ENCODE measurements at places on chromosomes 13 and 19.

- DNase-seq, result no peak
Observed at GRCh38 chr19:29273000-29273640, 60.2 kb upstream of the UQCRFS1 start.

DNA sequence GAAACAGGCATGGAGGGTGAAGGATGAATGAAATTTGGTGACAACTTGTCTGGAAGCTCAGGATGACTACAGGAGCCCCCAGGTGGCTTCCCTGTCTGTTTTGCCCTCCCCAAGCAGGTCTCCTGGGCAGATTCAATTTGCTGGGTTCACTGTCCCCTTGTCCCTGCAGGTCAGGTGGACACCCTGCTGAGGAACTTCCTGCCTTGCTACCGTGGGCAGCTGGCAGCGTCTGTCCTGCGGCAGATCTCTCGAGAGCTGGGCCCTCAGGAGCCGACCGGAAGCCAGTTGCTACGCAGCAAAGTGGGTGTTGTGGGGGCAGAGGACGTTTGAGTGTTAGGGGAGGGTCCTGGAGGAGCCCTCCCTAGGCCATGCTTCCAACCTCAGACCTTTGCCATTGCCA, 19.1 kb downstream of the PGLS start:
- DNase-seq, result no peak

DNA sequence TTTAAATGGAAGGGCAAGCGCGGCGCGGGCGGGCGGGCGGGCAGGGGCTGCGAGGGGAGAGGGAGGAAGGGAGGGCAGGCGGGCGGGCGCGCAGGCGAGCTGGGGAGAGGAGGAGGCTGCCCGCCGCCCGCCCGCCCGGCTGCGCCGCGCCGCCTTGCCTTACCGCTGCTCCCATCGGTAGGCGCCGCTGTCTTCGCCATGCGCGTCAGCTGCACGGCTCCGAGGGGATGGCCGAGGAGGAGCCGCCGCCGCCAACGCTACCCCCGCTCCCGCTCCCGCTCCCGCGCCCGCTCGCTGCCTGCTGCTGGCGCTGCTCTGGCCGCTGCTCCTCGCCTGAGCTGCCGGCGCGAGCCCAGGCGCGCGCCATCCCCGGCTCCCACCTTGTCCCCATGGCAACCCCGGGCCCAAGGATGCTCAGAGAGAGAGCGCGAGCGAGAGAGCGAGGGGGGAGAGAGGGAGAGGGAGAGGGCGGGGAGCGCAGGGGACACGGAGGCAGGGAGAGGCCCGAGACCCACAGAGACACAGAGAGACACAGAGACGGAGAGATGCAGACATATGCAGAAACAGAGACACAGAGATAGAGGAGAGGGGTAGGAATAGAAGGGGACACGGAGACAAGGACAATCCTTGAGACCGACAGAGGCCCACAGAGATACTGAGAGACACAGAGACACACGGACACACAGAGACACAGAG, 40.3 kb downstream of the DEDD2 start:
- DNase-seq, result peak; percentile 77

DNA sequence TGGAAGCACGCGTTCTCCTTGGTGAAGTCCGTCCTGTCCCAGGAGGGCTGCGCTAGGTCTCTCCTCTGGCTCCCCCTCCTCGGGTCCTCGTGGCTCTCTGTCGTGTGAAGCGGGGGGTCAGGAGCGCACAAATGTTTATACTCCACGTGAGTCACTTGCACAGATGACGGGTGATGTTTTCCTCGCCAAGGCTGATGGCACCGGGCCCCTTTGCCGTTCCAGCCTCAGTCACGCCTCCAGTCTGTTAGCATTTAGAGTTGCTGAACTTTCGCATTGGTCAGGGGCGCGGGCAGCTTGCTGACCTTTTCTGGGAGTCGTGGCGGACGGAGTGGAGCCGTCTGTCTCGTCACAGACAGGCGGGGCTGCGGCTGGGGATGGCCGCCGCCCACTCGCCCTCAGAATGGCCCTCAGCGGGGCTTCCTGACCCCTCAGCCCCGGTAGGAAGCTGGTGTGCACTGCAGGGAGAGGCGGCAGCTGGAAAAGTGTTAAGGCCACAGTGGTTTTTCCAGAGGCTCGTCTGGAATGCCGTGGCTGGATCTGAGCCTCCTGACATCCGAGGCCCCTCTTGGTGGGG, 13.7 kb downstream of the KLHL26 start:
- no peak for DNase-seq

DNA sequence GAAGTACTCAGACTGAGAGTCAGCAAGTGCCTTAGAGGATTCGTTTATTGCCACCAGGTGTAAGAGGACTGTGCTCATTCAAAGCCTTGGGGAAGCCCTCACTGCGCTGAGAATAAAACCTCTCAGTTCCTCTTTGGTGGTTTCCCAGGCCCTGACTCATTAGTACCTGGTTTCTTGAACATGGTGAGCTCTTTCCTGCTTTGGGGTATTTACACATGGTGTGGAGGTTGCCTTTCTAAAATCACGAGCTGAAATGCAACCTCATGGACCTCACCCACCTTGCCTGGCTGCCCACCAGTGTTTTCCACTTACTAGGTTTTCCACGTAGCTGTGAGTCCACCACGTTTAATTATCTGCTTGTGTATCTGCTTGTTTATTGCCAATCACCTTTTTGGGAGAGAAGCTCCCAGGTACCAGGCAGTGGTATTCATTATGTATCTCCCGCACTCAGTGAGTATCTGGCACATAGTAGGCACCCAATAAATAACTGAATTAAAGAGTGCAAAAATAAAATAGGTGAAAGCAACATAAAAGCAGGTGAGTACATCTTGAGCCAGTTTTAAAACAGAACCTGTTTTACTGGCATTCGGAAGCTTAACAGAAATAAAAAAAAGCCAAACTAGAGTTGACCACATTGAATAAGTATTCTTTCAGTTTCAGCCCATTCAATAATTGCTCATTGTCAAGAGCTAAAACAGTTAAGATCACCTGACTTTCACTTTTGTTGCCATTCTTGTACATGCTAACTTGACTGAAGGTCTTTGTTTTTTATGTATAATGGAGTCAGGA, 533.0 kb downstream of the MYO16 start:
- DNase-seq, result no peak

GRCh38 chr13:46844431-46844830, 47.5 kb upstream of the ESD start:
- no peak for DNase-seq

- DNase-seq, result no peak
Observed at GRCh38 chr19:48396824-48397176, 3.3 kb downstream of the GRIN2D start.

- no peak for DNase-seq
Observed at GRCh38 chr19:41844601-41845000, at the start of gene LYPD4. Gene LYPD4 (minus strand): TSS chr19:41844683. CDS start chr19:41839285, 5,398 bp downstream.
